ENCODE measurements at places on chromosomes 11 and 22.

DNA sequence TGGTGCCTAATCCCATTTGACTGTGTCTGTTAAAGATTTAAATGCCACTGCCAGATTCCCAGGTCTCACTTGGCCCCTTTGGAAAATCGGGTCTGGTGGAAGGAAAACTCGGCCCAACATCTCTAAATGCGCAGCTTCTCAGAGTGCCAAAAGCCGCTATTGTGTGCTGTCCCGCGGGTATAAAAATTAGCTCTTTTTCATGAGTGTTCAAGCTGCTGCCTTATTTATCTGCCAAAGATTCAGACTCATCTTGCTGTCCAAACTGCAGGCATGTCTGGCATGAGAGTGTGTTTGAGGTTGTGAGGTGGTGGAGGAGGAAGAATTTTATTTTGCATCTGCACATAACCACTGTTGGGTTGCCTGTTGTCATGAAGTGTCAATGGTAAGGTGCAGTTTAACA, 91.4 kb downstream of the NELL1 start:
- no peak for DNase-seq

GRCh38 chr11:80388536-80388935, 947.7 kb upstream of the TENM4 start:
- DNase-seq: no peak

GRCh38 chr11:12694183-12694531, 19.9 kb downstream of the TEAD1 start:
- DNase-seq: no peak

DNA sequence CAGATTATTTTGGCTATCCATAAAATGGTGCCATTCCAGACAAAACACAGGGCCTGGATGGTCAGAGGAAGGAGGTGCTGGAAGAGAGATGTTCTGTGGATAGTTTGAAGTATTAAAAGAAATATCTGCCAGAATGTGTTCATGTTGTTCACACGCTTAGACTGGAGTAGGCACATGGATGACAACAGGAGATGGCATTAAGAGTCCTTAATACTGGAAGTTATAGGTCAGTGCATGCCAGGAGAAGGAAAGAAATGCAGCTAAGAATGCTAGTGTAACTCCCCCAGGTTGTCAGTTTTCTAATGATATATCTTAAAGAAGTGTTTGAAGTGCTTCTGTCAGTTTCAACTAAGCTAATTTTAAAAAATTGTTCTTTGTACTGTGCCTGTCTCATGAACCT, 20.2 kb downstream of the KREMEN1 start:
- no peak for DNase-seq

GRCh38 chr11:105023003-105023402, at the start of gene CASP5:
TSS of gene CASP5 (minus strand) at chr11:105023168. CDS start at chr11:105023136, 32 bp downstream.
- DNase-seq: no peak

- DNase-seq: no peak
These were observed 507.0 kb downstream of the NTM start for GRCh38 chr11:131877246-131877942.

DNA sequence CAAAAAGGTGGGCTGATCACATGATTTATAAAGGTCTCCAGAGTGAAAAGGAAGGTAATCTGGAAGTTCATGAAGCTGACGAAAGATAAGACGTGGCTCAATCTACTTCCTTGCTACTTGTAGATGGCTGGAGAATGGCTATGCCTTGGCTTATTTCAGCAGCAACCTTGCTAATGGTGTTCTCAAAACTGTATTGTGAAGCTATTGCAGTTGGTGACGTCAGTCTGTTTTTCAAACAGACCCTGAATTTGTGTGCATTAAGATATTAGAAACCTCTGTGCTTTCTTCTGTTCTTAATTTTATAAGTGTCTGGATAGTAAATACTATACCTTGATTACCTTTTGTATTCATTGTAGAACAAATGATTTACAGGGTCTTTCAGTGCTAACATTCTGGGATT, 58.3 kb upstream of the C11orf87 start:
- no peak for DNase-seq

- DNase-seq: no peak
These were observed 305.0 kb downstream of the BUD13 start for GRCh38 chr11:116467823-116468222.

DNA sequence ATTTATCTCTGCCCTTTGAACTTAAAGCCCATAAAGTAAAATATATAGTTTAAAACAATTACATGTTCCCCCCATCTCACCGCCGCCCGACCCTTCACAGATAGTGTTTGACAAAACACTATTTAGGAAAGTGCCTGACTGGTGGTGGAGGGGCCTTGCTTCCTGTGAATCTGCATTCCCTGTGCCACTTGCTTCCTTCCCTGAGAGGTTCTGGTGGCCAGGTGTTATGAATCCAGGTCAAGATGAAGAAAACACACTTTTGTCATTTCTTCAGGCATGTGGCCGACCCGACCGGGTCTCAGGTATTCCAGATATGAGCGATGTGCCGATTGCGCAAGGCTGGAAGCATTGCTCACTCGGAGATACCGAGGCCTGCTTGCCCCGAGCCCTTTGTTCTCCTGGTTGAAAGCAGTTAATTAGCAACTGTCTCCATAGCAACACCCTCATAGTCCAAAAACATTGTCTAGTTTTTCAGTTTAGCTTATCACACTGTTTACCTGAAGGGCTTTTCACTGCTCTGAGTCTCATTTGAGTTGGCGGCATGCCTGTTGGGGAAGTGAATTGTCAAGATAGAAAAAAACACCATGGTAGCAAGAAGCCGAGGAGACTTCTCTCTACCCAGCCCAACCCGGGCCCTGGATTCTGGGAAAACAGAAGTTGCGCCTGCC, 128.3 kb downstream of the TEAD1 start:
- no peak for DNase-seq

Measured in muscle of arm (tissue), 14 donors.